Fibroblast of villous mesenchyme (primary cell): ENCODE measurements at places on chromosomes 11 and 22. TPM values are rescaled to one million over a fixed set of nuclear protein-coding genes. Genes with fewer than 3 reads are reported as not detected.

- DNase-seq: no peak
Measured at GRCh38 chr11:111607751-111608150, 5.5 kb downstream of the SIK2 start.

Gene DNHD1
- total RNA-seq: 6.1 and 7.3 TPM in 2 replicates

DNA sequence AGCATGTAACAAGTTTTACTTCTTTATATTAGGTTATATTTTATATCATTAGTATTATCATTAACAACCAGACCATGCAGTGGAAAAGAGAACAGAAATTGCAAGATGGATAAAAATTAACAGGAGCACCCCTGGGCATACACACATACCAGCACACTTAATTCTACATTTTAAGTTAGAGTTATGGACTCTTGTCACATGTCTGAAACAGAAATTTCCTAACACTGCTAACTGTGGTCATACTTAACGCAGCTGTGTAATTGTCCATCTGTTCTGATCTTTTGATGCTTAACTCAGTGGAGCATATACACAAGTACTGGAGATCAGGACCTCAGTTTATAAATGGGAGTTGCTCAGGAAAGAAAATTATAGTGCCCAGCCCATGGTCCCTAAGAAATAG, 358 bp downstream of the OR52H1 start:
- DNase-seq: no peak

DNA sequence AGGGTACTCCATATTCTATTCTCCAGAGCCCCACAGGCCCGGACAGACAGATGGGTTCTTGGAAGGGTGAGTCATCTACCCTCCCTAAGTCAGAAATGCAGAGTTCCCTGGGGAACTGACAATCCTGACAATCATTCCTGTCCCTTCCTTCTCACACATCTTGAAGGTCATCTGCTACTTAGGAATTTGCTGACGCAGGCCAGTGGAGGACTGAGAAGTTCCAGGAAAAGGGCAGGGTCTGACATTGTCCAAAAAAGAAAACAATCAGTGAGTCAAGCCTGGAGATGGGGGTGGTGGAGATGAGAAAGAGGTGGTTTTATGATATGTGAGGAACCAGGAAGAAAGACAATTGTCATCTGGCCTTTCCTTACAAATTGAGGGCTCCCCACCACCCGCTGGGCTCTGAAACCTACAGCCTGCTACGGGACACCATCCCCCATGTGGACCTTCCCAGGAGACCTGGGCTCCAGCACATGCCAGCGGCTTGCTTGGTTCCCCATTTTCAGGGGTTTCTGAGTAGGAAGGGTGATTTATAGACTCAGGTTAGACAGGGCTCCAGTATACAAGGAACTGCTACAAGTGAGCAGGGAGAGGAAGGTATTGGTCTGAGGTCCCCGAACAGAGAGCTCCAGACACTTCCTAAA, 12.9 kb downstream of the CD59 start:
- peak; percentile 95 for DNase-seq

Gene SAAL1
- 17.4 and 18.1 TPM in 2 replicates for total RNA-seq

DNA sequence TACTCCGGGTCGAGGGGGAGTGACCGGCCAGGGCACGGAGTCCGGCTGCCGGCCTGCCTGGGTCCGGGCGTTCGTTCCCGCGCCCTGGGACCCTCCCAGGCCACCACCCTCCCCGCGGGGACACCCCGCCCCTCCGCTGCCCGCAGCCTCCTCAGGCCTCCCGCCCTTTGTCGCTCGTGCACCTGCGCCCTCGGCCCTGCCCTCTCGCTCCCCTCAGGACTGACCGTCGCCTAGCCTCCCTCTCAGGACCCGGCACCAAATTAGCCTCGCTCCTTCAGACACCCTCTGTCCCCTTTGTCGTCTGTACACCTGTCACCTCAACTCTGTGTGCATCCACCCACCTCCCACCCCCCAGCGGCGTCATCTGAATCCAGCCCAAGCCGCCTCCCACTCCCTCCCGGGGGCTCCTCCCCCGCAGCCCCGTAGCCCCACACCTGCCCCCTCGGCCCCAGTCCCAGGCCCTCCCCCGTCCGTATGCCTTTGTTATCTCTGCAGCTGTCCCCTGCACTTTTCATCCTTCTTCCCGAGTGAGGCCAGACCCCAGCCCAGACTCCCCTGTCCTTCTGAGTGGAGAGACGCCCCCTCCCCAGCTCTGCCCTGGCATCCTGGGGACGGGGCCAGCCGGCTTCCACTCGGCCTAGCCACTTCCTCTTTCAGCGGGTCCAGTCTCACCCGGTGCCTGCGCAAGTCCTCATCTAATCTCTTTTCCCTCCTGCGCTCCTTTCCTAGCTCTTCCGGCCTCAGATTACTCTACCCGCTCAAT, 643 bp downstream of the TIGD3 start:
- no peak for DNase-seq

DNA sequence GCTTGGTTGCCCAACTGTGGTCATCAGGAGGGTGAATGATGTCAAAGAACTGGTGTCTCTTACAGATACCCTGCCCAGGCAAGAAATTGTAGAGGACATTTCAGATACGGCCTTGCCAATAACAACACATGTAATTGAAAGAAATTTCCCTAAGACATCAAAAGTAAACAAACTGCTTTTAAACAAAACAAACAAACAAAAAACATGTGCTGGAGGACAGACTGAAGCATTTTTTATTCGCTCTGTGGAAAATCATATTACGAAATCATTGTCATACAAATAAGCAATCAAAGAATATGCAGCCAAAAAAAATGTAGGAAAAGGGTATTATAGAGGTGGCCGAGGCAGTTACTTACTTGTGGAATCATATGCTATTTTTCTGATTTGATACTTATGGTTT, 52.1 kb upstream of the MYEOV start:
- peak; percentile 20 for DNase-seq

DNA sequence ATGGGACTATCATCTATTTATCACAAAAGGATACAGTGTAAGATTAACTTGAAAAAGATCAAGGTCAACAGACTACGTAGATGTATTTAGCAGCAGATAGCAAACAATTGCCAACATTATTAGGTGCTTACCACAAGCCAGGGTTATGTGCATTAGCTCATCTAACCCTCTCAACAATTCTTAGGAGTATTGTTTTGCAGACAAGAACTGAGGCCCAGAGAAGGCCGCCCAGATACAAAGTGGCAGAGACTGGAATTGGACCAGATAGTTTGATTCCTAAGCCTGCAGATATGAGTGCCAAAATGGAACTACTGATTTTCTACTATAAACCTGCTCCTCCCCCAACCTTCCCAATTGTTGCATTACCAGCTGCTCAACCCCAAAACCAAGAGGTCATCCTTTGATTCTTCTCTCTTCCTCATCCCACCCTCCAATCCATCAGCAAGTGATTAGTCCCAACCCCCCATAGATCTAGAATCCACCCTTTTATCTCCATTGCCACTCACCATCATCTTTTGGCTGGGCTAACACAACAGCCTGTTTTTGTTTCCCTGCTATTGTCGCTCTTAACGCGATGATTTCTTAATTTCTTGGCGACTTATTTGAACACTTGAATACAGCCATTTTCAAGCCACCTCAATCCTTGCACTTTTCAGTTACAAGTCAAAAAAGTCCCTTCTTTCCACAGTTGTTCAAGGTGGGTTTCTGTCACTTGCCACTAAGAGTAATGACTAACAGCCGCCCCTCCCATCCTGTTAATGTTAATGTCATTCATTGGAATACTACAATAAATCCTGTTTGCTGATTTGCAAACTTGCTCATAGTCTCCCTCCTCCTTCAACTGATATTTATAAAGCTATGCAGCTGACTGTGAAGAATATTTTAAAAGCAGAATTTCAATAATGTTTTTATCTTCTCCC, 2.7 kb downstream of the TMEM123 start:
- DNase-seq: no peak

DNA sequence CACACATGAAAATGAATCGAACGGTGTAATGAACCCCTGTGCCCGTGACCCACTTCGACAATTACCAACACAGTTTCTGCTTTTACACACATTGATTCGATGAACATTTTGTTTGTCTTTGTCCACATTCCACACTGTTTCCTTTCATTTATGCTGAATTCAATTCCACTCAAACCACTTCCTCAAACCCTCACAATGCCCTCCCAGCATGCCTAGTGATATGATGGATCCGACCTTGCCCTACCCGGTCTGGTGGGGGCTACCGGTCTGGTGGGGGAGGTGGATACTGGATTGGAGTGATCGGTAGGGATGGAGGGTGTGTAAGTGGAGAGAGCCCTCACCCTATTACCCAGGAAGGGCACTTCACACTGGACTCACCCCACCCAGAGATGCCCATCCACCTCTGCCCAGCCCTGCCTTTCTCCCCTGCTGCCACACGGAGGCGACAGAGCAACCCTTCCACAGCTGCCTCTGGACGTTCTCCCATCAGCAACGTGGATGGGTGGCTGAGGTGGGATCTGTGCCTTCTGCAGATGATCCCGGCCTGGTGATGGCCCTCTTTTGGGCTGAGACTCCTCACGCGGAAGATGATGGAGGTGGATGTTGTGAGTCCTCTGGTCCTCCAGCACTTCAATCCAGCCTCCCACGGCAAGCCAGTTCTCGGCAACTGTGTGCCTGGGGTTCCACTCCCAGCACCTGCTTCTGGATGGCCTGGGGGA, 33.0 kb upstream of the P2RY2 start:
- DNase-seq: peak; percentile 39

Gene PTH
- total RNA-seq: not detected in 2 replicates

DNA sequence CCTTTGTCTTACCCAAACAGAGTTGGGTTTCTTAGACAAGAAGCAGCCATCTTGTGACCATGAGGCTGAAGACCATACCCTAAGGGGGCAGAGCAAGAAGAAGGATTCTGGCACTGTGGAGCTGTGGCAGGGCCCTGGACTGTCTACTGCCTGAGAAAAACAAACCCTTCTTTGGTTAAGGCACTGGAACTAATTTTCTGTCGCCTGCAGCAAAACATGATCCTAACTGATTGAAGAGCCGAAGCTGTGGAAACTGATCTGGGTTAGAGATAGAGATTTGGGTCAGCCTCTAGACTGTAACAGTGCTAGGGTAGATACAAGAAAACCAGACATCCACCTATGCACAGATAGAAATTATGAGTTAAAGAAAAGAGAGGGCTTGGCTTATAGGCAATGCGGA, 11.3 kb upstream of the ACER3 start:
- no peak for DNase-seq

DNA sequence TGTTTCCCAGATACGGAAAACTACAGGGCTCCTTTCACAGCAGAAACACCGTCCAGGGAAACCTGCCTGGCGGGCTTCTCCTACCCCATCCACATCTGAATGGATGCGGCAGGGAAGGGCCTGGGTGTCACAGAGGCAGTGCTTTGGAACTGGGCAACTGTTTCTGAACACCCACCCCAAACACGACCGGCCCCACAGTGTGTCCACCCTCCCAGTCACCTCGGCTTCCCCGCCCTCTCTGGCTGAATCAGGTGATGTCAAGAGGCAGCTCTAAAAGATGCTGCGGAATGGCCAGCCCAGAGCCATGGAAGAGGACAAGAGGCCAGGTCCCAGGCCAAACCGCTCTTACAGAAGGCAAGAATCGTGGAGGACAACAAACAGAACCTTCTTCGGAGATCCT, 22.0 kb downstream of the IFT27 start:
- DNase-seq: no peak

- no peak for DNase-seq
Measured at GRCh38 chr22:17434856-17435255, 65.6 kb downstream of the CECR2 start.

GRCh38 chr11:62876712-62877111, 4.0 kb upstream of the SLC3A2 start:
- DNase-seq: no peak

GRCh38 chr11:119584193-119585042, 144.6 kb downstream of the NECTIN1 start:
- DNase-seq: peak; percentile 59

DNA sequence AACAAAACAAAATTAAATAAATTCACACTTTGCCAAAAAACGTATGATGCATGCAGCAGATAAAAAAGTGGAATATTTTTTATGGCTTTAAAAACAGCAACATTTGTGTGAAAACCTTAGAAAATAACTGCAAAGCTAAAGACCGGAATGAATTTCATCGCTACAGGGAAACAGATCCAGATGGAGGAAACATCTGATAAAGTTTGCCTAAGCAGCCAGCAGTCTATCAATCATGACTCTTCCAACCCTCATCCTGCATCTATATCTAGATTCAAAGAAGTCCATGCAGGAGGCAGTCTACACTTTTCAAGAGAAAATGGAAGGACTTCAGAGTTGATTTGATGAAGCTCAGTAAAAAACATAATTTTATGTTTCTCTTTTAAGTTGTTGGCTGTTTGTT, 126.8 kb downstream of the SWAP70 start:
- no peak for DNase-seq

- peak; percentile 4 for DNase-seq
Measured at GRCh38 chr11:42175203-42175602, 715.8 kb upstream of the LRRC4C start.

Gene LRFN4
- 9.9 and 14.5 TPM in 2 replicates for total RNA-seq

DNA sequence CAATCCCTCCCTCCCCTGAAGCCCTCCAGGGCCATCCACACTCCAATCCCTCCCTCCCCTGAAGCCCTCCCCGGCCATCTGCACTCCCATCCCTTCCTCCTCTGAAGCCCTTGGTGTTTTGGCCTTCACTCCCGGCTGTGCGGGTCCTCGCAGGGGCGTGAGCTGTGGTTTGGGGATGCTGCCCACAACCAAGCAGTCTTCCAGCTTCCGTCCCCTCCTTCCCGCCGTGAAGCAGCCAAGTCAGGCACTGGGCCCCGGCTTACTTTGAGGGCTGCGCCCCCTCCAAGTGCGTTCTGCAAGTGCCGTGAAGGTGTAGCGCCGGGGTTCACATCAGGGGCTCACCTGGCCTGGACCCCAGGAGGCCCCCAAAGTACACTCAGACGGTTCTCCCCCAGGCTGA, 335.9 kb downstream of the BRD1 start:
- no peak for DNase-seq

- no peak for DNase-seq
Measured at GRCh38 chr11:16817351-16817750, 78.9 kb downstream of the C11orf58 start.

DNA sequence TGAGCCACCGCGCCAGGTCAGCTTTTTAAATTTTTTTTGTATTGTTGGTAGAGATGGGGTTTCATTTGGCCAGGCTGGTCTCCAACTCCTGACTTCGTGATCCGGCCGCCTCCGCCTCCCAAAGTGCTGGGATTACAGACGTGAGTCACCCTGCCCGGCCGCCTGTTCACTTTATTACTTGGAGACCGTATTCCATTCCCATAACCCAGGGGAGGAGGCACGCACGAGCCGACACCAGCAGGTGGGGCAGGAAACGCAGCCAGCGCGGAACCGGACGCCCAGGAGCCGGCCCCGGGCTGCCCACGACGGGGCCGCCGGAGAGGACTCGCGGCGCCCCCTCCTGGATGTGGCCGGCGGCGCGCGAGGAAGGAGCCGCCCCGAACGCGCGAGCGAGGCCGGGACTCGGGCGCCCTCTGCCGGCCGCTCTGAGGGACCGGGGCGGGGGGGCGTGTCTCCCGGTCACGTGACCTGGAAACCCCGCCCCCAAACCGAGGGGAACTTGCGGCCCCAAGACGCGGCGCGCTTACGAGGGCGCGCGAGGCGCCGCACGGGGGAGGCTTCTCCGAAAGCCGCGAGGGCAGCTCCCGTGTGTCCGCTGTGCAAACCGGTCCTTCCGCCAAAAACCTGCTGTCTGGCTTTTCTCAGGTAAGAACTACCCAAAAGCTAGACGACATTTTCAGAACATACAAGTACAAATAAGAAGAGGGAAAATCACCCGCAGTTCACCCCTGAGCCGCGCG, 11.6 kb upstream of the RNH1 start:
- peak; percentile 98 for DNase-seq

GRCh38 chr22:17684245-17684644, 45.7 kb downstream of the BCL2L13 start:
- no peak for DNase-seq

Gene SLC5A12
- total RNA-seq: 0.43 and 1.3 TPM in 2 replicates
